Osteoblast (primary cell): ENCODE measurements at places on chromosomes 2 and 18. TPM values are rescaled to one million over a fixed set of nuclear protein-coding genes. Genes with fewer than 3 reads are reported as not detected.

CXCR2 gene
- not detected in 2 replicates for total RNA-seq

GLI2 gene
- 3.8 and 10.1 TPM in 2 replicates for total RNA-seq

MXD1 gene
- total RNA-seq: 13.8 and 14.5 TPM in 2 replicates

NR4A2 gene
- total RNA-seq: 0.72 and 0.88 TPM in 2 replicates
